ENCODE measurements at places on chromosomes 5 and 9.

GRCh38 chr9:127506814-127507750 is 55.8 kb downstream of the LRSAM1 start:
- DNase-seq = no peak

DNA sequence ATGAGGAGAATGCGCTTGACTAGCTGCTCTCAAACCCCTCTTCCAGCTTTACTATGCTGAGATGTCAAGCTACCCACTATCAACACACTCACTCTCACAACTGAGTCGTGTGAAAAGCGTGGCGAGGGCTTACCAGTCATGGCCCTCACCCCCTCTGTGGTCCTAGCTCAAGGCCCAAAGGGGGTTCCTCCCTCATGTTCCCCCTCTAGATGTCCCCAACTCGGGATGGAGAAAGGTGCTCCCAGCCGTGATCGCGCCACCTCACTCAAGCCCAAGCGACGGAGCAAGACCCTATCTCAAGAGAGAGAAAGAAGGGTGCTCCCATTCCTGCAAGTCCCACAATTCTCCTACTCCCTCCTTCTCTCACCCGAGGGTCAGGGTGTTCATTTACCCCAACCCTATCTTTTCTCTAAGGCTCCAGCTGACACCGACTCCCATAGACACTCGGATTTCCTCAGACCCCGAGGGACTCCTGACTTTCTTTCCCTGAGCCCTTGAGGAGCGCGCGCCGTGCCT is 559 bp downstream of the SLC38A9 start:
- DNase-seq = no peak

GRCh38 chr5:5782402-5782801 is 359.9 kb downstream of the ICE1 start:
- no peak for DNase-seq

DNA sequence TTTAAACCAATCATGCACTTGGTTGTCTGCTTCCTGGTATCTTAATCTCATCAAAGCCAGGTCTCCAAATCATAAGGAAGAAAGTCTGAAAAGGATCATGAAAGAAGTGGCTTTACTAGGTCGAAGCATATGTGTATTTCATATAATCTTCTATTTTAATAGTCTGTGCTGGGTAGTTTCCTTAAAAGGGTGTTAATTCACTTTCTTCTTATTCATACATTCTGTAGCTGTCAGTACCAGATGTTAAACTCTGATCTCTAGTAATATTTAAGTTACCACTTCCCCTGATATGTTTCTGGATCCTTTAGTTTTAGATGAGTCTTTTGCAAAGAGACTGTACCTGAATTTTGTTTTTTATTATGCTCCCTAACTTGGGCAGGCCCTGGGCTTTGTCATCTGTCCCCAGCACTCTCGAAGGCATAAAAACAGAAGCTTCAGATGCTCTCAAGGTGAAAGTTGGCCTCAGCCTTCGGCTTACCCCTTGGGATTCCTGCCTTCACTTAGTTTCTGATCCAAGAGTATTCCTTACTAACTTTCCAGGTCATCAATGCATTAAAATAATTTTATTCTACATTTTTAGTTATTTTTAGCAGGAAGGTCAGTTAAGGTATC is 15.0 kb upstream of the LNPEP start:
- no peak for DNase-seq

DNA sequence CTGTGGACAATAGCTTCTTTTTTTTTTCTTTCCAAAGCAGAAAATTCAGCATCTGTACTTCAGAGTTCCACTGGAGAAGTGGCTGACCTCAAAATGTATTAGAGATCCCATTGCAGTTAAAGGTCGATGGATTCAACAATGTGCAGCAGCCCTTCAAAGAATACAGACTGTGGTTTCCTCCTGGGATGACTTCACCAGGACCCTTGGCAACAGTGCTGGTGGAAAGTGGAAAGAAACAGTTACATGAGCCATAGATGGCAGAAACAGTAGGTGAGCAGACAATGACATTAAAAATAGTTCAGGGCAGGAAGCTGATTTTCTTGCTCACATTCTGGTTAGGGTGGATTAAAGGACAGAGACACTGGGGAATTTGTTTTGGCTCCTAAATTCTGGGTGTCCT is 62.4 kb downstream of the SLC28A3 start:
- DNase-seq = no peak

- DNase-seq = no peak
Measured at GRCh38 chr9:113139225-113139829, 11.5 kb upstream of the SLC31A2 start.

DNA sequence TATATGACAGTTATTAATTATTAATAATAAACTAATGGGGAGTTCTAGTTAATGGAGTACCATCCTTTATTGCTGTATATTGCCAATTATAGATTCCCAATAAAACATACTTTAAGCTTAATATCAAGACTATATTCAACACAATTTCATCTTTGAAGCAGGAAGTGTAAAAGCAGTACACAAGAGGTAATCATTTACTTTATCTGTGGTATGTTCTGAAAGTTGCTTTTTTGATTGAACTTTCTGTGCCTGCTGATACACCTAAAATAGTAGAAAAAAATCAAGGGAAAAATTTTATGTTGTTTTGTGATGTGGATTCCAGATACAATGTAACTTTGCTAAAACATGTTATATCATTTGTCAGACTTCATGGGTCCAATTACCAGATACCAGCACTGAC is 58.0 kb downstream of the ACO1 start:
- no peak for DNase-seq

GRCh38 chr5:66255714-66256113 is 111.6 kb downstream of the SREK1 start:
- no peak for DNase-seq

- no peak for DNase-seq
Measured at GRCh38 chr9:26893030-26893676, 551 bp upstream of the CAAP1 start.

DNA sequence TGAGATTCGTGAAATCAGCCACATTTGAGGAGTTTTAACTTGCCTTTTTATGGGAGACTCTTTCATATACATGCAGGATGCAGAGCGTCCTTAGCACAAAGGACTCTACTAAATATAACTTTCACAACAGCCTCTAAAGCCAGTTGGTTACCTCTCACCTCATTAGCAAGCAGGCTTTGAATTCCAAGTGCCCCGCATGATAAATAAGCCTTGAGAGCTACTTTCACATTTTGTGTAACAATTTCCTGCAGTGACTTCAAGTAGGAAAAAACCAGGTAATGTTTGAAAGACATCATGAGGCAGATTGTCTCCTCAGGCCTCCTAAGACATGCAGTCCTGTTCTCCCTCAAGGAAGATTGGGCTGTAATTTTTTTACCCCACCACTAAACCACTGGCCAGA is 50.5 kb downstream of the RALGPS1 start:
- DNase-seq = no peak

DNA sequence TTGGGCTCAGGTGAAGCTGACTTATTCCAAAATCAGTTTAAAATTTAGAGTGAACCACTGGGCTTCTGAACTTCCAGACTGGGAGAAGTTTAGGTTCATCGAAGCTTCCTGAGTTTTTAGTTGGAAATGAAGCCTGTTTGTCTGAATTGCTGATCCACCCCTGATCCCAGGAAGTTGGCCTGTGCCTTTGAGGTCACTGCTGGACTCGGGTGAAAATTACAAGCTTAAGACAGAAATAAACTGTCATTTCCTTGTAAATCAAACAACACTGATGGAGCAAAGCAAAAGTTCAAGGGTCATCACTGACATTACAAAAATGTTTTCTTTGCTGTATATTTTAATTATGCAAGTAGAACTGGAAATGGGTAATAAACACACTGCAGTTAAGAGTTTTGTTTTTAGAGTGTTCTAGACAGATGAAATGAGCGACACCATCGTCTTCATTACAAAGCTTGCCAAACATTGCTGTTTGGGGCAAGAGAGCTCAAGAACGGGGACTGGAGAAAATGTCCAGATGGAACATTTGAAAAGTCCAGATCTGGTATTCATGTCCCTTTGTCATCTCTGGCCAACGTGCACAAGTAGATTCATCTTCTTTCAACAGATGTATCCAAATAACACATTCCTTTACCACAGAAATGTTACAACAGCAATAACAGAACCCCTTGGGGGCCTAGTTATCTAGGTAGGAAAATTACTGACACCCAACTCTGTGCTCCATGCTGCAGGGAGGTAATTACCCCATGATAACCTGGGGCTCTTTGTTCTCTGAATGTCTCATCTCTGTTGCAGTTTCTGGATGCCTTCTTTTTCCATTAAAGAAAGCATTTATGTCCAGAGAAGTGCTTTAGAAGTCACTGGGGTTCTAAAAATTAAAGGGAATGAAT is 142.4 kb upstream of the ERCC6L2 start:
- no peak for DNase-seq

GRCh38 chr9:27701016-27701415 is 127.7 kb upstream of the C9orf72 start:
- DNase-seq = no peak

GRCh38 chr5:133943475-133943817 is 25.0 kb downstream of the C5orf15 start:
- DNase-seq = no peak

All from CD4-positive, alpha-beta T cell treated with Interleukin-4 for 4 hours (primary cell).